ENCODE measurements at places on chromosomes 7 and 10.

DNA sequence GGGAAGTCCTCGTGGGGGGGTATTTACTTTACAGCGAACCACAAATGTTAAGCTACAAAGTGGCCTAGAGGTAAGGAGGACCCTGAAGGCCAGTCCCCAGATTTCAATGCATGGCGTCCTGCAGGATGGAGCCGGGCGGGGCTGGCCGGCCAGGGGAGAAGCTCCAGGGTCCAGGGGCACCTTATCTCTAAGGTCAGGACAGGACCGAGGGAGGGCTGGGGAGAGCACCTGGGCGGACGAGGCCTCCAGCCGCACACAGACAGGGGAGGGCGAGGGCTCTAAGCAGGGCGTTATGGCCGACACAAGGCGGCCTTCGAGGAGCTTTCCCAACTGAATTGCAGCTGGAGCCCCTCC lies 96.4 kb upstream of the DIP2C start:
- no peak for DNase-seq

- no peak for DNase-seq
Measured at GRCh38 chr7:81236560-81236959, 317.7 kb upstream of the SEMA3C start.

DNA sequence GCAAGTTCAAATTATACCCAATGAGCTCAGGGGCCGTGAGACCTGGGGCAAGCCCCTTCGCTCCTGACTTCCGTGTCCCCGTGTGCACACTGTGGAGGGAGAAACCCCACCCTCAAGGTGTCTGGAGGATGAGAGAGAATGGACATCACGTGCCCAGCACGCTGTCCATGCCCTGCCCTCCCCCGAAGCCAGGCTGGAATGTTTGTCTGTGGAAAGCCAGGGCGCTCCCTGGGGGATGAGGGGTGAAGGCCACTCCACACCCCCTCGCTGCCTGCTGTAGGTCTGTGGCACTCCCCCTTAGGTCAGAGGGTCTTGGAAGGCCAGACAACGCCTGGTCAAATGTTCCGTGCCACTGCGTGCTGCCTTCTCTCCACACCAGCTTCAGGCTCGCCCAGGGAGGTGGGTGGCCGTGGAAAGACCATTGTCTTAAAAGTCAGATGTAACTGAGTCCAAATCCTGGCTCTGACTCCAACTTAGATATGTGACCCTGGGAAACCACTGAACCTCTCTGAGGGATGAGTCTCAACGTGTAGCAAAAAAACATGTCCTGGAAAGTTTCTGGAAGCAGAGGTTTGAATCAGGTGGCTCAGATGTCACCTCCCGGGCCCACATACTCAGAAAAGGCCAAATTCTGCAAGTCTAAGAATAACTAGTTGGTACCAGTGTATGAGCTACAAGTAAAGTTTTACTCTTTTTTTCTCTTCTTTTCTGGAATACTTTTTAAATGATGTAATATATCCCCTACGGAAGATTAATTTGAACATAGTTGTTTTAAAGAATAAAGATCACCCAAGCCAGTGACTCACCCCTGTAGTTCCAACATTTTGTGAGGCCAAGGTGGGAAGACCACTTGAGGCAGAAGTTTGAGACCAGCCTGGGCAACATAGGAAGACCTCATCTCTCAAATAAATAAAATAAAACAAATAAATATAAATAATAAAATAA lies 24.9 kb downstream of the RCC1L start:
- DNase-seq, result no peak

GRCh38 chr10:73892310-73893030 lies 18.1 kb upstream of the CAMK2G start:
- no peak for DNase-seq

DNA sequence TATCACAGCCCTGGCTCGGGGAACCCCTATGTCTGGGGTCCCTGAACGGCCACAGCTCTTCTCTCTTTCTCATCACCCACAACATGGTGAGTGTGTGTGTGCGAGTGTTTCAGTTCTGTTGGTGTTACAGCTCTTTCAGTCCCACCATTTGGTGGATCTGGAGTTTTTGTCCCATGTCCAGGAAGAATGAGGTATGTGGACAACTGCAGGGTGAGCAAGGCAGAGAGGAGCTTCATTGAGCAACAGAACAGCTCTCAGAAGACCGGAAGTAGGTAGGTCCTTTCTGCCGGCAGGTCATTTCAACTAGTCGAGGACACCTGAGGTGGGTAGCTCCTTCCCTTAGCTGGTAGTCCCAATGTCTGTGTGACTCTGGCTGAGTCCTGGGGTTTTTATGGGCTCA lies 9.5 kb downstream of the PAX4 start:
- DNase-seq, result no peak

GRCh38 chr10:1264001-1264400 lies 207.8 kb downstream of the WDR37 start:
- no peak for DNase-seq

DNA sequence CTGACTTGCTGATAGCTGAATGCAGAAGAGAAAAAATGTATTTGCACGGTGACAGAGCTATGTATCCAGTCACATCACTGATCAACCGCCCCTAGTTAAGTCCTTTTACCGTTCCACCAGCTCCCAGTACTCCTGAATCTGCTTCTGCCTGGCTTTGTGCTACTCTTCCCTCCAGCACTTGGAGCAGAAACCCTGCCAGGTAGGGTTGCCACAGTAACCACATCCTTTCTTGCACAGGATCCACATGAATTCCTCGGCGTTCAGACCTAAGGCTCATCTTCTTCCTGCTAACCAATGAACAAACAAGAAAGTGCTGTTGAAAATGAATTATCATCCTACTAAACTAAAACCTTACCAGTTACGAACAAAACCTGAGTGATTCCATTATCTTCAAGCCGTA lies 52.0 kb upstream of the KCTD7 start:
- DNase-seq, result no peak

DNA sequence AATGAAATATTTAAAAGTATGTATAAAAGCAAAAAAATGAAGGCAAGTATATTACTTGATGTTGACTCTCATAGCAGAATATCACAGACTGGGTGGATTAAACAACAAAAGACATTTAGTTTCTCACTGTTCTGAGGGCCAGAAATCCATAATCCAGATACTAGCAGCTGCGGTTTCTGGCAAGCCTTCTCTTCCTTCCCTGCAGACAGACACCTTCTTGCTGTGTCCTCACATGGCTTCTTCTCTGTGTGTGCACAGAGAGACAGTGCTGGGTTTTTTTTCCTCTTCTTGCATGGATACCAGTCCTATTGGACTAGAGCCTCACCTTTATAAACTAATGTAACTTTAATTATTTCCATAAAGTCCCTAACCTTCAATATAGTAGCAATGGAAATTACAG lies 127.9 kb upstream of the AKR1E2 start:
- DNase-seq, result no peak

GRCh38 chr10:71312811-71313789 lies 6.0 kb upstream of the SLC29A3 start:
- DNase-seq, result no peak

DNA sequence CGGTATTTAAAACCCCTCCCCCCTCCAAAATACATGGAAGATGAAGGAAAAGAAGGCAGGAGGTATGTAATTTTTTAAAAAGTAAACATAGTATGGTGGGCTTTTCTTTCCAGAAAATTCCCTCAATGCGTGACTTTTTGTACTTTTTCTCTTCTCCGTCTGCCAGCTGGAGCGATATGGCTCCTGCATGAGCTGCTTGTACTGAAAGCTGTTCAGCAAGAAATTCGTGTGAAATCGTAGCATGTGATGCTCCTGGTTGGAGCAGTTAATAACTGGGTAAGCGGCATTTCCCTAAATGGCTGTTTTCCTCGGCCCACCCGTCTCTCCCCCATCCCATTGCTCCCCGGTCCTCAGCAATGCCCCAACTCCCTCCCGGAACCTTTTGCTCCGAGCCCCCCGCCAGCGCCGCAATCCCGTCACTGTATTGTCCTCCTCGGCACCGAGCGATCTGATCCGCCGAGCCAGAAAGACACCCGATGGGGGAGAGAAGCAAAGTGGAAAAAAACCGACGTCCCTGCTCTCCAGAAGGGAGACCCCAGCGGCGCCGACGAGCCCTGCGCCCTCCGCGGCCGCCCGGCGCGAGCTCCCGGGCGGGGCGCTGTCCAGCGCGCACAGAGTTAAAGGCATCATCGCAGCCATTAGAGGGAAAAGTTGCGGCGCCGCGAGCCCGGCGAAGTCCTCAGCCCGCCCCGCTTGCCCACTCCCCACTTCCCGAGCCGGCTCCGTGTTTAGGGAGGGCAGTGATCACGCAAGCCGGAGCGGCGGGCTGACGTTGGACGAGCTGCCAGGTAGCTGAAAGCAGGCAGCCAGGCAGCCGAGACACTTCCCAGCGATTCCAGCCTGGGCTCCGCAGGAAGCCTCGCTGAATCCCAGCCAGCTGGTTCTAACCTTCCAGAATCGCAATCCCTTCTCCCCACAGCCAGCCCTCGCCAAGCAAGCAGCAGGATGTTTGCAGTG lies at the start of gene VSTM2A:
Gene VSTM2A (plus strand): TSS at position 707 of the 957 bp plus-strand sequence. CDS start 356 bp downstream, outside the sequence.
- DNase-seq, result no peak

Data from stimulated activated CD8-positive, alpha-beta memory T cell treated with anti-CD3 and anti-CD28 coated beads, Interleukin-15, amount 100 ng/mL, for 1 hour (primary cell).